ENCODE measurements at places on chromosomes 7 and 10. TPM values are rescaled to one million over a fixed set of nuclear protein-coding genes. Genes with fewer than 3 reads are reported as not detected.

- DNase-seq: no peak
Observed at GRCh38 chr10:131667047-131667446, 233.8 kb upstream of the PPP2R2D start.

- DNase-seq: no peak
Observed at GRCh38 chr10:11677480-11677879, 64.7 kb upstream of the ECHDC3 start.

DNA sequence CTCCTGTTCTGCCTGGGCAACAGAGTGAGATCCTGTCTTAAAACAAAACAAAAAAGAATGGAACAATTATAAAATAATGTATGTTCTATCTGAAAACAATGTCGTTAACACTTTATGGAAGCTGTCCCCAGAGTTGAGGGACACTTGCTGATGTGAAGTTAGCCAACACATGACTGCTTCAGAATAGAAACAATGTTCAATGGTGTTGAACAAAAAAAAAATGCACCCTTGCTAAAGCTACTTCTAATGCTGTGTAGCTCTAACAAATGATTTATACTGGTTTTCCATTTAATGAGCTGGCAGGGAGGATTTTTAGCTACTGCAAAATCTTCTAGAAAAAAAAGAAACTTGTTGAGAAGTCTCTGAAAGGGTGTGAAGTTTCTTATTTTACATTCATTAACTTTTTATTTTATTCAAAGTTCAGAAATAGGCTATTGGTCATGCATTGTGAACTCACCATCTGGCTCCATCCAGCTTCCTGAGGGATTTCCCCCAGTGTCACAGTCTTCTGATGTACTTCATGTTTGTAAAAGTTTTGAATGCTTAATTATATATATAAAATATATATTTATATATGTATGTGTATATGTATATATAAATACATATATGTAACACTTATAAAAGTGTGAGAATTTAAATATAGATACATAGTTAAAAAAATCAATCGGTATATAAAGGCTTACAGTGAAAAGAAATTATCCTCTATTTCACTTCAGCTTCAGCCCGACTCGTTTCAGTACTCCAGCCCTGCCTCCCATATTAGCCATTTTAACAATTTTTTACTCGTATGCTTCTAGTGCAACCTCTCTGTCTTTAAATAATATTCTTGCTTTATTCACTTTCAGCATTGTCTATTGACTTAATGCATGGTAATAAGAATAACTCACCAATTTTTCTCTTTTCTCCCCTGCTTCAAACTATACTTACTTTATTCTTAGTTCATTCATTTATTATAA is 35.0 kb downstream of the HDAC9 start:
- peak; percentile 65 for DNase-seq

- peak; percentile 89 for DNase-seq
Observed at GRCh38 chr10:110535958-110536891, 31.3 kb upstream of the SMC3 start.

DNA sequence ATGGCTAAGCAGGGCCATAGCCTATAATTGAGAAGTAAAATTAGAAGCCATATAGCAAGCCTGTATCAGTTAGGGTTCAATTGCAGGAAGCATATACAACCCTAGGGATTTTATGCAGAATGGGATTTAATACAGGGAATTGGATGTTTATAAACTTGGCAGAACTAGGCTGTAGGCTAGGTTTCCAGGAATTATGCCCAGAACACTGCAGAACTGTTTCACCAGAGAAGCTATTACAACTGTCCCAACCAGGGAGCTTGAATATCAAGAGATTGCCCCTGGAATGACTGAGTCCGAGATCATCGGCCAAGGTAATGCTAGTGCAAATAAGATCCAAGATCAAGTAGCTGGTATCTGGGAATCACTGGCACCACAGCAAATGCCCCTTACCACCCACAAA is 64.0 kb downstream of the PRR15 start:
- DNase-seq: no peak

DNA sequence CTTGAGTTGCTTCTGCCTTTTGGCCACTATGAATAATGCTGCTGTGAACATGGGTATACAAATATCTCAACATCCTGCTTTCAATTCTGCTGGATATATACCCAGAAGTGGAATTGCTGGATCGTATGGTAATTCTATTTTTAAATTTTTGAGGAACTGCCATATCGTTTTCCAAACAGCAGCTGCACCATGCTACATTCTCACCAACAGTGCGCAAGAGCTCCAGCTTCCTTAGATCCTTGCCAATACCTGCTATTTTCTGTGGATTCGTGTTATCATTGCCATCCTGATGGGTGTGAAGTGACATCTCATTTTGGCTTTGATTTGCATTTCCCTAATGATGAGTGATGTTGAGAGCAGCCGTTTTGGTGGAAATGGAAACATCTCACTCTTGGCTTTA is 26.7 kb downstream of the FRMD4A start:
- no peak for DNase-seq

GRCh38 chr7:122651451-122651850 is 47.5 kb downstream of the RNF133 start:
- DNase-seq: peak; percentile 49

- DNase-seq: no peak
Observed at GRCh38 chr7:92799446-92800211, 36.7 kb downstream of the CDK6 start.

DNA sequence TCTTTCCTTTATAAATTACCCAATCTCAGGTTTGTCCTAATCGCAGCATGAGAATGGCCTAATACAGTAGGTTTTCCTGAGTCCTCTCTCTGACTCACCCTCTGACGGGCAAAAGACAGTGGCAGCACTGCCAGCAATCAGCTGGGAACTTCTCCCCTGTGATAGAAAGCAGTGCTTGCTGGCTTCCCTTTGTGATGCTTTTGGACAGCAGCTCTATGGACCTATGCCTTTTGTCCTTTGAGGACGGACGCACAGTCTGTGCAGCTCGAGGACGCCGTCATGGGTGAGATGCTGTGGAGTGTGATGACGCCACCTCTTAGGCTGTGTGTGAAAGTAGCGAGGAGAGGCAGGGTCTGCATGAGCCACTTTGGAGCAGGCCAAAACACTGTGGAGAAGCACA is 68.8 kb downstream of the KIAA1217 start:
- DNase-seq: no peak

DNA sequence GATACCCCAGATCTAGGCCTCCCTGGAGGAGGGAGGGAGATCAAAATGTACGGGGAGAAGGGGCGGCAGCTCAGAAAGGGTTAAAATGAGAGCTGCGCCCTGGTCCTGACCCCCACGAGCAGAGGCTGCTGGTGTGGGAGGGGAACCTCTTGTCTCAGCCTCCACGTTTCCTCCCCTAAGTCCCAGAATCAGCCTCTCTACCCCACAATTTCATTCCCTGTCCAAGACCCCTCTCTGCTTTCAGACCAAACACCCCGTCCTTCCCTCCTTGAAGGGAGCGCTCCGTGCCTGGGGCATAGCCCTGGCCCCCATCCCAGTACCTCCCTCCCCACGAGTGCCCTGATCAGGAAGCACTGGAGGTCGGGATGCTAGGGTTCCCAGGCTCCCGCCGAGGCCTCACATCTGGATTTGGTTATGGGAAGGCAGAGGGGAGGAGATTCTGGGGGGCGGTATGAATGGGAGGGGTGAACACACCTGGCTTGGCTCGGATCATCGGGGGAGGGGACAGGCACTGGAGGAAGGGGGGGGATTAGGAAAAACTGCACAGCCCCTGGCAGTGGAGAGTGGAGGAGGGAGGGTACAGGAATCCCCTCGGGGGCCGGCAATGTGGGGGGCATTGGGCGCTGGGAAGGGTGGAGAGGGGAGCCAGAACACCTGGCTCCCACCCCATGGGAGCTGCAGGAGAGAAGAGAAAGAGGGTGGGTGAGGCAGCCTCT is 2.7 kb downstream of the EPHB4 start:
- no peak for DNase-seq

DNA sequence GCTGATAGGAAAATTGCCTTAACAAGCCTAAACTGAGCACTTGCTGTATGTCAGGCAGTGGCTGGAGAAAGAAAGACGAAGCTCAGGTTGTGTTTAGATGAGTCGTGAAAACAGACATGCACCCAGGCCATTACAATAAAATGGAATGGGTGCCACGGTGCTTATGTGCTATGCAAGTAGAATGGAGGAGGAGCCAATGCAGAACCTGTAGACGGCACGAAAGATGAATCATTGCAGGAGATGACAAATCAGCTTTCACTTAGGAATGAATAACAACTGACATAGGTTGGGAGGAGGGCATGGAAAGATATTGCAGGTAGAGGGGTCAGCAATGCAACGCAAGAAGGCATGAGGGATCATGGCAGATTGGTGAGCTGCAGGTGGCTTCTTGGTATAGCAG is 61.2 kb upstream of the ARHGAP21 start:
- no peak for DNase-seq

GRCh38 chr7:150997075-150997511 is 6.3 kb downstream of the NOS3 start:
- DNase-seq: no peak

DNA sequence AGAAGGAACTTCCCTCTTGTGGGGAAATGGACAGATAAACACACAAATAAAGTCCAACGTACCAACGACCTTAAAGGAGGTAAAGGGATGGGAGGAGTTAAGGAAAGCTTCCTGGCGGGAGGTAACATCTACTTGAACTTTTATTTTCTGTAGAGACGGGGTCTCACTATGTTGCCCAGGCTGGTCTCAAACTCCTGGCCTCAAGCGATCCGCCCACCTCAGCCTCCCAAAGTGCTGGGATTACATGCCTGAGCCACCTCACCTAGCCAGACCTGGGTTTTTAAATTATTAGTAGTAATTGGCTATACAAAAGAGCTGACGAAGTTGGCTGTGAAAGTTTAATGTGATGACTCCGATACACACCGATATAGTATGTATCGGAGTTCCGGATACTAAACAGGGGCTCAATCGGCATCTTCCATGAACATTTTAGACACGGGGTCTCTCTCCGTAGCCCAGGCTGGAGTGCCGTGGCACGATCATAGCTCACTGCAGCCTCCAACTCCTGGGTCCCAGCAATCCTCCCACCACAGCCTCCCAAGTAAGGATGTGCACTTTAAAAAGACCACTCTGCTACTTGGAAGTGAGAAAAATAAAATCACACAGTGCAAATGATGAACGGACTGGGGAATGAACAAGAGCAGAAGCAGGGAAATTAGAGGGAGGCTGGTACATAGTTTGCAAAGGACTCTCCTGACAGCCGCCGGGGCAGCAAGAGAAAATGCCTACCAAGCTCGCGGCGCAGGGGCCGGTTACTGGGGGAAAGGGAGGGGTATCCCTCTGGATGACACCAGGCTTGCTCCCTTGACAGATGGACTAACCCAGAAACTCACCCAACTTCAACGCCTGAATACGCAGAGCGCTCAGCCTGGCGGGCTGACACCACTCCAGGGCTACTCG is 1.0 kb downstream of the BCL7B start:
- no peak for DNase-seq

- peak; percentile 25 for DNase-seq
Observed at GRCh38 chr7:17580141-17580540, 281.7 kb downstream of the AHR start.

DNA sequence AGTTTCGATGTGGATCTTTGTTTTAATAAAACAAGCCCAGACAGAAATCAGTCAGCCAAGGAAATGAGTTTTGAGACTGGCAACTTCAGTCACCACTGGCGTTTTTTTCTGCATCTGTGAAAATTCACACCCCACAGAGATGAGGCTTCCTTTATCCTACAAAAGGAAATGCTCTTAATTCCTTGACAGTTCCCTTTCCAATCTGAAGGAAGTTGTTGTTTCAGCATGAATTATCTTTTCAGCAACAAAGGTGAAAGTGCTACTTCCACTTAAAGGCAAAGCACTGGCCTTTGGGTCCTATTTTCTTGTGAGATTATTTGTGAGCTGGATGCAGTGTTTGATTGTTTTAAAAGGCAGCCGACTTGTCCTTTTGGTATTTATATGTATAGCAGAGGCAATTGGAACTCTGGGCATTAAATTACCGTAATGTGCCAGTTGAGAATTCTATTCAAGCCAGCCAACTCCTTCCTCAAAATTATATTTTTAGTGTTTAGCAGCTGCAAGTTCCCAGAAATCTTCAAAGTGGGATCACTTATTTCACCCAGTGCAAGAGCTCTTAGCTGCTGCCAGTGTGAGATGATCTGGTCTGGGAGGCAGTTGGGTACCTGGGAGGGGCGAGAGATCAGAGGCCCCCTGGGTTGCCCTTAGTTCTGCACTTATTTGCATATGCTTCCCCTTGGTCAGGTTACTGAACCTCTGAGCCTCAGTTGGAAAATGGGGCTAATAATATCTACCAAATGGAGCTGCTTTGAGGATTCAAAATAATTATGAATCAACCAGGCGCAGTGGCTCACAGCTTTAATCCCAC is 427.1 kb downstream of the GALNT17 start:
- DNase-seq: no peak

DNA sequence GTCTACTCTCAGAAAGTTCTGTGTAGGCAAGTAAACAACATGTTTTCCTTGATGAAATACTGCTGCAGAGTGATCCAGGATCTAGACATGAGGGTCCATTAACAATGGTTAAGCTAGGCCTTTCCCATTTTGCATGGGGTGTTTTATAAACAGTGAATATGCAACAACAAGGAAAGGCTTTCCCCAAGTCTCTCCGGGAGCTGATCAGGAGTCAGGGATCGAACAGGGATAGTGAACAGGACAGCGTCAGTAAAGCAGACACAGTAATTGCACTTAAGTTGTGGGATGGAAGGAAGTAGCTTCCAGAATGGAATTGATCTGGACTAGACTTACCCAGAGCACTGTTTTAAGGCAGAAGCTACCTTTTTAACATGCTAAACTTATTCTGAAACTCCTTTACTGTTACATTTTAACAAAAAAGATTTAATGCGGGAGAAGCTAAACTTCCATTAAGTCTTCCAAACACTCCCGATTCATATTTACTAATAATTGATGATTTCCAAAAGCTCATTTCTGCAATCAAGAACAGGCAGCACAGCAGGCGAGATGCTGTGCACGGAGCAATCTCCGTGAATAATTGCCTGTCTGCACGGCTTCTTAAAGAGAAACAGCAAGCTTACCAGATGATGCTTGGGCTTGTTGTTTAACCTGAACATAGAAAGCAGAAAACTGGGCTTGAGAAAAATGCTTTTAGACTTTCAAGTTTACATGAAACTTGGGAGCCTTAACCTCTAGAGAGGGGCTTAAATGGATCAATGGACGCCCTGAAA is 50.3 kb upstream of the DOCK1 start:
- DNase-seq: no peak

- peak; percentile 86 for DNase-seq
Observed at GRCh38 chr7:31633894-31634494, 53.0 kb upstream of the PPP1R17 start.

DNA sequence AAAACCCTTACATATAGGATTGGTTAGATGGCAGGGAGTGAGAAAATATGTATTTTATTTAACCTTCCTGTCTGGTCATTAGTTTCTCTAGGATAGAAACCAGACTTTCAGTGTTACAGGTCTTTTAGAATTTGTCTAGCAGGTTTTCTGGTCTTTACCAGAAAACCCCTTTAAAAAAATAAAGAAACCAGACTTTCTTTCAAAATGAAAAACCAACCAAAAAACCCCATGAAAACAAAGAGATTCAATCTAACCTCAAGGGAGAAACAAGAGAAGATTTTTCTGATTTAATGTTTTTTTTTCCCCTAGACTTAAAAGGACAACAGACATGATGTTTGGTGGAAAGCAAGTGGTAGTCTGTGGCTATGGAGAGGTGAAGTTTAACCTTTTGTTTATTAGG is 28.7 kb upstream of the STRIP2 start:
- DNase-seq: no peak

The PLXDC2 gene
- 74.8 TPM for total RNA-seq

The PLA2G12B gene
- not detected for total RNA-seq

The TMEM176A gene
- total RNA-seq: 2.3 TPM

The GRIFIN gene
- not detected for total RNA-seq

The RBM17 gene
- total RNA-seq: 195 TPM
